ENCODE measurements at places on chromosomes 5 and 9.

DNA sequence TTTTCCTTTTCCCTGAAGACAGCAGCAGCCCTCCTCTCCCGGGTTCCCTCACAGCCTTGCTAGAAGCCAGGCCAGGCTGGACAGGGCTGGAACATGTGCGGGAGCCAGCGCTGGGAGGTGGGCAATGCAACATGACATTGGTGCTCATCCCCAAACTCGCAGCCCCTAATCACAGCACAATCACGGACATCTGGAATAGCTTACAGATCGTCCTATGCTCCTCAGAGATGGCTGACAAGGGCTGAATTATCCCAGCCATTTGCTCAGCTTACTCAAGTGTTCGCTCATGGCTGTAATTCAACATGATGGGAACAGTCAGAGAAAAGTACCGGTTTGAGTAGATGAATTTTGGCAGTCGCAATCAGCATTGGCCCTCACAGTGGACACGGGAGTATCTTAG is 49.8 kb downstream of the FSTL4 start:
- no peak for DNase-seq

DNA sequence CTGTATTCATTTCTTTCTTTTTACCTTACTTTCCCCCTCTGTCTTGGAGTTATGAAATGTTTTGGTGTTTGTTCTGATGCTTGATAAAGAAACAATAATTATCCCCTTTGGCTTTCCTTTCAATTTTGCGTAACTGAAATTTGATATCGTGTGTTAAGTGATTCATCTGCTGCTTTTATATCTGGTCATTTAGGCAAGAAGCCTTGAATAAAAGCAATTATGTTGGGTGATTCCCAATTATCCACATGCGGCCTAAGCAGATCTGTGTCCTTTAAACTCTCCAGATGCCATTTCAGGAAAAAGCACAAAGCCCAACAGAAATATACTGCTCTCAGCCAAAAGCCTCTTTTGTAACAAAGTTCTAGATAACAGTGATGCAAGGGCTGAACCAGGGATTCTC is 92.8 kb downstream of the TAF11L14 start:
- DNase-seq = no peak

DNA sequence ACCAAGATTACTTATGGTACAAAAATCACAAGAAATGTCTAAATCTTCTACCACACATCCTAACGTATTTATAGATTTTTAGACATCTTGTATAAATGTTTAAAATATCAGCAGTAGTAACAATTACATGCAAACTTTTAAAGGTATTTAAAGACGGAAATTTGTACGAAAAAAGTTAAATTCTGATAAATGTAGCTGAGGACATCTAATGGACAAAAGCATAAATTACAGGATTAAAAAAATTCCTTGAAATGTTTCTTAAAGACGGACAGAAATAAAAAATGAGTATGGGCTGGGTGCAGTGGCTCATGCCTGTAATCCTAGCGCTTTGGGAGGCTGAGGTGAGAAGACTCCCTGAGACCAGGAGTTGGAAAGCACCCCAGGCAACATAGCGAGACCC is 15.8 kb downstream of the ERCC8 start:
- DNase-seq = no peak

DNA sequence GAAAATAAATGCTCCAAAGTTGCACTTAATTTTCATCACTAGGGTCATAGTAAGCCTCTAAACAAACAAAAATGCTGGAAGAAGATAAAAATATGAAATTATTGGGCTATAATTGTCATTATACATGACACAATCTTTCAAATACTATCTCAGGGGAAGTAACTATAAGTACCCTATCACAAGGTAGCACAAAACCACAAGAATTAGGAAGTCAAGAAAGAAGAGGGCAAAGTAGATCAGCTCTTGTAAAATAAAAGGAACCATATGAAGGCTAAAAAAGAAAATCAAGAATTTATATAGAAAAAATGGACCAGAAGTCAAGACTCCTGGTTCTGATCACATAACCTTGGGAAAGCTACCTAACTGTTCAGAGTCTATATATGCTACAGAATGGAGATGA is 48.1 kb downstream of the DIAPH1 start:
- no peak for DNase-seq

DNA sequence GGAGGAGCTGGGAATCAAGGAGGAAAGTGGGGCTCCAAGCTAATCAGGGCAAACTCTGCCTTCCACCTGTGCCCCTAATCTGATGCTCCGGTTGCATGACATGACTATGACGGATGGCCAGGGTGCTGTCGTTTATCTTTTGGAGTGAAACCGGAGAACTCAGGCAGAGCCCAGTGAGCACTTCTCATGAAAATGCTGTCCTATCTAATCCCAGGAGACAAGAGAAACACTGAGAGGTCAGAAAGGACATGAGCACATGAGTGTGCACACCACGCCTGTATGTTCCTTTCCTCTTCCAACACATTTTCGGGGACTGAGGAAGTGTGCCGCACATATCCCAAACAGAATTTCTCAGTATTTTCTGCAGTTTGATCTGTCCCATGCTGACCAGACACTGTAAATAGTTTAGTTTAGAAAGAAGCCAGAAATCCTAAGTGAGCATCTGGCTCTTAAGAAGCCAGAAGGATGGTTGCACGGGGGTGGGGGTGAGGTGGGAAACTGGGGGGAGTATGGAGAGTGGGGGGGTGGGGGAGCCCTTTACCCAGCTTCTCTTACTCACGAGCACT is 217.1 kb downstream of the TSSK1B start:
- no peak for DNase-seq

- DNase-seq = no peak
Observed at GRCh38 chr5:130099008-130099407, 194.7 kb downstream of the CHSY3 start.

DNA sequence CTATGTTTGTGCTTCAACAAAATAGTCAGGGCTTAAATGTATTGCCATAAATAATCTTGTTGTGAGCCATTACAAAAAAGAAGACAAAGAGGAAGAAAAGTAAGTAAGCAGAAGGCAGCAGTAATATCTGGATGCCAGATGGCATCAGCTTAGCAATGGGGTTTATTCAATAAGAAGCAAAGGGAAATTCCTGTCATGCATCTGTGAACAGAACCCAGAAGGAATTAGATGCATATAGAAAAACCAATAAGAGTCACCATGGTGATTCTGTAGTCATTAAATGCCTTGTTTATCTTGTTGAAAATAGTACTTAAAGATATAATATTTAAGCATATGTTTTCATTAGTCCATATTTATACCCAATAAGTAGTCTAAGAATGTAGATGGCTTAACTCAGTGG is 216.0 kb downstream of the ADAMTSL1 start:
- no peak for DNase-seq

DNA sequence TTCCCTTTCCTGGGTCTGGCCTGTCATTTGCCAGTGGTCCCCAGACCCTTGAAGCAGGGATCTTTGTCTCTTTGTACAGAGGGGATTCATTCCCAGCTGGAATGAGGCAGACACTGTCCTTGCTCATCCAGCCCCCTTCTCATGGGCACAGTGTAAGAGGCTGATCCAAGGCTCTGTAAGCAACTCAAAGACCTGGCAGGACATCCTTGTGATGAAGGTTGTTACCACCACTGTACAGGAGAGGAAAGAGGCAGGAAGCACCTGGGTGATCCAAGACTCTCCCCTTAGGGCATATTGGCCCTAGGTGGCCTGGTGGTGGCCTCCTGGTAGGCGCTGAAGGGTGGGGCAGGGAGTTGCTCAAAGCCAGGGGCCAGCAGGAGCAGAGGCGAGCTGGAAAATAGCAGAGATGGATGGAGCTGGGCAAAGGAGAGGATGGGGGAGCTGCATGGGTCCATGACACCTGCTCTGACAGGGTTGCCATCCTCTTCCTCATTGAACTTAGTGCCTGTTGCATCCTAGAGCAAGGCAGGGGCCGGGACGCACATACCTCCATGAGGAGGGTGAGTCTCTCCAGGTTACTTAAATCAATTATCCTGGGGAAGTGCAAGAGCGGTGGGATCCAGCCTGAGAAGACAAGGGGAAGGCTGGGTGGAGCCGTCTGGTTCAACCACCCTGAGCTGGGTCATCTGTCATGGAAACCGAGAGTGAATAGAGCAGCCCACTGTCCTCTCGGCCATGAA is 9.8 kb upstream of the GADD45G start:
- DNase-seq = no peak

GRCh38 chr9:123059472-123060220 is 26.2 kb downstream of the GPR21 start:
- DNase-seq = no peak

- DNase-seq = no peak
Observed at GRCh38 chr9:97961361-97961760, 21.8 kb upstream of the ANP32B start.

GRCh38 chr5:90472783-90473395 is 1.7 kb downstream of the MBLAC2 start:
- DNase-seq = no peak
